Osteocyte (in vitro differentiated cells): ENCODE measurements at places on chromosomes 6 and 20. TPM values are rescaled to one million over a fixed set of nuclear protein-coding genes. Genes with fewer than 3 reads are reported as not detected.
A peak's percentile ranks its signal among the peaks of the same experiment; 100 is the strongest.

Gene KHDRBS2
- total RNA-seq: not detected in 2 replicates

Gene SSTR4
- total RNA-seq: not detected in 2 replicates

DNA sequence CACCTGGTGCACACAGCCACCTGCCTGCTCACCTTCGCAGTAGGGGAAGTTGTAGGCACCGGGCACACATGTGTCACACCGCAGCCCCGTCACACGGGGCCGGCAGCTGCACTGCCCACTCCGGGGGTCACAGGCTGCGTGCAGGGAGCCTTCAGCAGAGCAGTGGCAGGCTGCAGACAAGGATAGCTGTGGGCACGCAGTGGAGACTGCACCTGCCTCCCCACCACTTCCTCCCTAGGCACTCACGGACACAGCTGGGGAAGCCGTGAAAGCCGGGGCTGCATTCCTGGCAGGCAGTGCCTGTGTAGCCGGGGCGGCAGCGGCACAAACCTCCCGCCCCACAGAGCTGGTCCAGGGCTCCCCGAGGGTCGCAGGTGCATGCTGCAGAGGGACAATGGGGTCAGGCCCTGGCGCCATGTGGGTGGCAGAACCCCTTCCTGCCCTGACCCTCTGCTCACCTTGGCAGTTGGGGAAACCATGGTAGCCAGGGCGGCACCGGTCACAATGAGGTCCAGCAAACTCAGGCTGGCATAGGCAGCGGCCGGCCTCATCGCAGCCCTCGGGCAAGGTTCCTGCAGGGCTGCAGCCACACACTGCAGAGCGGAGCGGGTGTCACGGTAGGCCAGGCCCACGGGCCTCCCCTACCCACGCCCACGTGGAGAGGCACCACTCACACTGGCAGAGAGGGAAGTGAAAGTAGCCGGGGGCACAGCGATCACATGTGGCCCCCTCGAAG lies 29.4 kb downstream of the LAMA5 start:
- no peak for DNase-seq
- H3K27me3 ChIP-seq: no peaks in the 10 kb centered on the region
- H3K4me1 ChIP-seq: no peaks in the 10 kb centered on the region
- no peak overlapping the region for H3K27ac ChIP-seq
- H3K36me3 ChIP-seq: peaks cover 32% of the 10 kb centered on the region

GRCh38 chr20:9838378-9839295 lies at the start of gene PAK5:
PAK5 (minus strand) TSS chr20:9839076; CDS start chr20:9644328, 194,748 bp downstream.
- H3K4me3 ChIP-seq: peak within 1 kb of the TSS; percentile 47
- no peak within 1 kb of the TSS for H3K27ac ChIP-seq
- peaks cover 4% of the 10 kb centered on the region for H3K4me1 ChIP-seq
- H3K27me3 ChIP-seq: peaks cover 55% of the 10 kb centered on the region

- no peaks in the 10 kb centered on the region for H3K27me3 ChIP-seq
- no peak within 1 kb of the TSS for H3K27ac ChIP-seq
- no peaks in the 10 kb centered on the region for H3K36me3 ChIP-seq
- H3K4me1 ChIP-seq: no peaks in the 10 kb centered on the region
These were observed at the start of gene FAM83C for GRCh38 chr20:35291654-35292503. FAM83C (minus strand) TSS chr20:35292425; CDS start chr20:35292304, 121 bp downstream.

- H3K4me3 ChIP-seq: no peak overlapping the region
- DNase-seq: no peak
- H3K36me3 ChIP-seq: no peaks in the 10 kb centered on the region
- peaks cover 3% of the 10 kb centered on the region for H3K27me3 ChIP-seq
- peaks cover under 1% of the 10 kb centered on the region for H3K4me1 ChIP-seq
These were observed 174.9 kb downstream of the FRK start for GRCh38 chr6:115885636-115886366.
